Activated naive CD4-positive, alpha-beta T cell treated with anti-CD3 and anti-CD28 coated beads for 36 hours (primary cell): ENCODE measurements at places on chromosomes 12 and 14. TPM values are rescaled to one million over a fixed set of nuclear protein-coding genes. Genes with fewer than 3 reads are reported as not detected.

IL31 gene
- not detected for total RNA-seq

HOXC5 gene
- not detected for total RNA-seq

FLRT2 gene
- not detected for total RNA-seq

TDRD9 gene
- not detected for total RNA-seq

RERG gene
- not detected for total RNA-seq

PMCH gene
- total RNA-seq: not detected

WNT5B gene
- not detected for total RNA-seq

ACRBP gene
- total RNA-seq: 2.3 TPM

PRKD1 gene
- total RNA-seq: not detected

FSCB gene
- not detected for total RNA-seq

LRP1-AS gene
- total RNA-seq: not detected

ACYP1 gene
- 46.3 TPM for total RNA-seq

HOXC10 gene
- not detected for total RNA-seq

ARMH4 gene
- not detected for total RNA-seq

CD163L1 gene
- not detected for total RNA-seq

TMEM30B gene
- total RNA-seq: 3.0 TPM

NRL gene
- 1.7 TPM for total RNA-seq

CLEC14A gene
- total RNA-seq: not detected

CLEC4C gene
- total RNA-seq: not detected

OR6C2 gene
- total RNA-seq: not detected

TMEM117 gene
- total RNA-seq: 1.4 TPM

BTG1 gene
- total RNA-seq: 218 TPM

PCED1B gene
- total RNA-seq: 138 TPM

PAPLN gene
- total RNA-seq: 1.0 TPM

KRT1 gene
- not detected for total RNA-seq

SLC5A8 gene
- total RNA-seq: not detected

RNASE3 gene
- total RNA-seq: not detected

NR1H4 gene
- not detected for total RNA-seq

MYO1H gene
- not detected for total RNA-seq

CYP46A1 gene
- 0.10 TPM for total RNA-seq

VASH1 gene
- total RNA-seq: 0.86 TPM
